ENCODE measurements at places on chromosomes 7 and 10.

DNA sequence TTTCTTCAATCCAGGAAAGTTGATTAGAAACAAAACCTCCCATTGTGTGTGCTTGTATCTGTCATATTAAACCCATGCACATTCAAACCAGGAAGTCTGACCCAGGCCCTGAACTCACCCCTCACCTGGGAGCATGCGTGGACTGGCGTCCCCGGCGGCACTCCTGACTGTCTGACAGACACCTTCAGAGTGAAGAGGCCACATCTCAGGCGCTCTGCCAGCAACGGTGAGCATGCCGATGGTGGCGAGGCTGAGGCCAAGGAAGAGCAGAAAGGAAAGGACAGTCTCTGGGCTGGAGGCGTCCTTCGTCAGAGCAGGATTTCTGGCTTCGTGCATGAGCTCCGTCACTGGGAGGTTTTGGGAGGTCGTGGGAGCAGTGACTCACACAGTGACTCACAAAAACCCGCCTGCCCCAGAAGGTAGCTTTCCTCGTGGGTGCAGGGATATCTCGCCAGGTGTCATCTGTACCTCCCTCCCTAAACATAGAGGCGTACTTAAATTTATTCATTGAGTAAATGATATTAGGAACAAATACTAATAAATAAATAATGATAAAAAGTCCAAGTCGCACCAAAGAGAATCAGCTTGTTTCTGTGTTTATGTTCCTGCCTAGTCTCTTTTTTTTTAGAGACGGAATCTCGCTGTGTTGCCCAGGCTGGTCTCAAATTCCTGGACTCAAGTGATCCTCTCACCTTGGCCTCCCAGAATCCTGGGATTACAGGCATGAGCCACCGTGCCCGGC, 13.5 kb downstream of the IQCE start:
- no peak for DNase-seq

GRCh38 chr10:125627646-125628045, 55.3 kb downstream of the TEX36 start:
- DNase-seq, result no peak

GRCh38 chr10:72260976-72261783, 12.5 kb upstream of the DDIT4 start:
- DNase-seq, result no peak

- no peak for DNase-seq
Measured at GRCh38 chr10:30199376-30200016, 140.1 kb upstream of the JCAD start.

GRCh38 chr10:89167915-89168314, 39.2 kb downstream of the CH25H start:
- no peak for DNase-seq

DNA sequence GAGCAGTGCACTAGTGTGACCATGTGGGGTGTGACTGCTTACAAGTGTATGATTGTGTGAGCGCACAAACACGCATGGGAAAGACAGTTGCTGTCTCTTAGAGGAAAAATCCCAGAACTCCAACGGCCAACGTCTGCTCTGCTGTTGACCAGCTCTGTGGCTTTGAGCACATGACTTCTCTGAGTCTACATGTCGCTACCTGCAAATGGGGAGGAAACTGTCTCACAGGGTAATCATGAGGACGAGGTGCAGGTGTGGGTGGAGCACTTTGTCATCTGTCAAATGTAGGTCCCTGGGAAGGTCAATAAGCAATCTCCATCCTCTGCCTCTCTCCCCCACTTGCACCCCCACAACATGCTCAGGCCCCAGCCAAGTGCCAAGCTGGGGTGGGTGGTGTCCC, 31.2 kb upstream of the TLX1 start:
- no peak for DNase-seq

DNA sequence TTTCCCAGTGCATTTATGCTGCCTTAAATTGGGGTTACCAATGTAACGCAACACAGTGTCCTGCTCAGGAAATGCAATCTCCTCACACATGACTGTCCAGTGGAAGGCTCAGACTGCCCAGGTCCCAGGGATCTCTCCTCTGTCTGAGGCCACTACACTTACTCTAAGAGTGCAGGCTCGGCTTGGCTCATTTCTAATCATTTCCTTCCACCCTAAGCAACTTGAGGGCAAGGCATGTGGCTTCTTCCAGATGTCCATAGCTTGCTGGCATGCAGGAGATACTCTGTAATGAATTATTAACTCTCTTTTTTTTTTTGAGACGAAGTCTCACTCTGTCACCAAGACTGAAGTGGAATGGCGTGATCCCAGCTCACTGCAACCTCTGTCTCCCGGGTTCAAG, 23.7 kb downstream of the PLAC9 start:
- no peak for DNase-seq
